Activated T-helper 2 cell treated with anti-CD3 and anti-CD28 coated beads, Interferon-gamma antibody, Interleukin-2, Interleukin-4, amounts not matched to agents 10 μg/mL and 5 μg/mL and 100 μg/mL, durations not matched to agents 14 hours and 24 hours and 36 hours (primary cell): ENCODE measurements at places on chromosomes 16 and 17. TPM values are rescaled to one million over a fixed set of nuclear protein-coding genes. Genes with fewer than 3 reads are reported as not detected.

DNA sequence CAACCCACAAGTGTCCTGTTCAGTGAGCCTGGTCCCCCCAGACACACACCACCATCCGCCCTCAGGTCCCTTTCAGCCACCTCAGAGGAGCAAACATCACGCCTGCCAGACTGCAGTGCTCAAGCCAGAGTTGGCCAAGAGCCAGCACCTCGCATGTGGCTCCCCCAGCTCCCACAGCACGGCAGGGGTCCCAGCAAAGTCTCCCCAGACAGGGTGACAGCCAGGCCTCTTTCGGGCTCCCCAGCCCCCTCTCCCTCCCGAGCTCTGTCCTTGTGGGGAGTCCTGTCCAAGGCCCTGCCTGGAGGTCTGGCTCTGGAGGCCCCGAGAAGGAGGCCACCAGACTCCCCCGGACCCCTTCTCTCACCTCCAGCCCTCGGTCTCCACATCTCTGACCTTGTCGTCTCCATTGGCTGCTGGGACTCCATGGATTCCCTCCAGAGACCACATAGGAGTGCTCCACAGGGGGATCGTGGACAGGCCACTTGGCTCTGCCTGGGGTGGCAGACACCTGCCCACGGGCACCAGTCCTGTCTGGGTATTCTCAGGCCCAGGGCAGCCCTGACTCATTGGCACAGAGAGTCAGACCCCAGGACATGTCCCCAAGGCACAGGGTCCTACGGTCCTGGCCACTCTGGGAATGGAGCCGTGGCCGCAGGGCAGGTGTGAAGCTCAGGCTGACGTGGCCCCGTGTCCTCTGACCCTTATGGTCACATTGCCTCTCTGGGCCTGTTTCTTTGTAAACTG lies 1.8 kb upstream of the MYADML2 start:
- no peak for DNase-seq

- no peak for DNase-seq
These were observed 25.7 kb downstream of the MINK1 start for GRCh38 chr17:4858882-4859260.

DNA sequence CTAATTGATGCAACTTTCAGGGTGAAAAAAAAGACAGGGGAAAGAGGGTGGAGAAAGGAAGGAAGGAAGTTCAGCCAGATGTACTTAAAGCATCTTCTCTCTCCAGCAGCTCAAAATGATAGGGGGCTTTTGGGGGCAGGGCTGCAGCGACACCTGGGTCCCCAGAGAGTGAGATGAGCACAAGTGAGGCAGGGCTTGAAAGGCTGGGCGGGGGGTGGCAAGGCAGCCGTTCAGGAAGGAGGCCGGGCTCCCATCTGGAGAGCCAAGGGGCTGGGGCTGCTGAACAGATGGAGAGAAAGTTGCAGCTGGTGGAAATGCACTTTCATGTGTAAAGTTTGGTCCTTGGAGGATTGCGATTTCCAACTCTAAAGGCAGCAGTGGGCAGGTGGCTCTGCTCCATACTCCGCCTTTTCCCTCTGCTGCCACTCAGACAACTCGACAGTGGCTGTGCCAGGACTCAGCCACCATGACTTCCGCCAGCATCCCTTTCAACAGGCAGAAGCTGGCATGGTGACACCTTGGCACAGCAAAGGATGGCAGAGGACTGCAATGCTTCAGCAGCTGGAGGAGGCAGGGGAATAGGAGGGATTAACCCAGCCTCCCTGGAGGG lies 7.7 kb downstream of the SLC35B1 start:
- no peak for DNase-seq

EVI2A gene
- total RNA-seq: 18.6 and 20.7 TPM in 2 replicates

GRCh38 chr17:47315451-47316266 lies 8.1 kb upstream of the EFCAB13 start:
- DNase-seq: no peak

GRCh38 chr17:35879773-35880654 lies at the start of gene CCL5:
Gene CCL5, minus strand, starts transcription at chr17:35880360.
- peak; percentile 59 for DNase-seq

CMTM2 gene
- 0.30 and 0.53 TPM in 2 replicates for total RNA-seq

KRT31 gene
- not detected in 2 replicates for total RNA-seq

AFMID gene
- 27.8 TPM in 2 replicates for total RNA-seq

GRCh38 chr16:55911616-55912015 lies 36.4 kb upstream of the CES5A start:
- DNase-seq: no peak

DNA sequence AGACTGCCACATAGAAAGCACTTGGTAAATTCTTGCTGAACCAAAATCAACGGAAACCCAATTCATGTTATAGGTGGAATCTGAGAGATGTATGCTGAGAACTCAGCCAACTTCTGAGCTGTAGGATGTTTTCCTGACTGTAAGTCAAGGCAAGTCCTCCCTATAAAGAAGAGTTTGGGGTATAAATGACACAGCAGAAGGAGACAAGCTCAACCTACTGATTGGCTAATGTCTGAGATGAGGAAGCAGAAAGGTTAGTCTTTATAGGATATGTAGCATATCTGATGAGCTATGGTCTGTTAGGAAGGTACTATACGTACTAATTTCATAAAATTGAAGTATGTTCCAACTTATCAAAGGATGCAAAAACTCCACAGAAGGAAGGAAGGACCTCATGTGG lies 99.5 kb downstream of the XYLT1 start:
- DNase-seq: no peak

DNA sequence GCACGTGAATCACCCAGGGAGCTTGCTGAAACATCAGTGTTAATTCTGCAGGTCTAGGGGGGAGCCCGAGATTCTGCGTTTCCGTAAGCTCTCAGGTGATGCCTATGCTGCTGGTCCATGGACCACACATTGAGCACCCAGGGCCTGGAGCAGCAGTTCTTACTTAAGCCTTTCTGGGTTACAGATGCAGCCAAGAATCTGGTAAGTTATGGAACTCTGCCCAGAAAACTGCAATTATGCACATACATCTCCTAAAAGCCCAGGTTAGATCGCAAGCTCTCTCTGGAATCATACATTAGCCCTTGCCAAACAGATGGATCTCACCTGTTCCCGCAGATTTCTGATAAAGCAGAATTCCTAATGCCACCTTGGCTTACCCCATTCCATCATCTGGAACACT lies 265.9 kb upstream of the SALL1 start:
- DNase-seq: no peak

SLC52A1 gene
- 0.14 TPM in 2 replicates for total RNA-seq

TBC1D3I gene
- total RNA-seq: 1.1 and 1.2 TPM in 2 replicates

LLGL2 gene
- total RNA-seq: 12.1 and 13.5 TPM in 2 replicates

DNA sequence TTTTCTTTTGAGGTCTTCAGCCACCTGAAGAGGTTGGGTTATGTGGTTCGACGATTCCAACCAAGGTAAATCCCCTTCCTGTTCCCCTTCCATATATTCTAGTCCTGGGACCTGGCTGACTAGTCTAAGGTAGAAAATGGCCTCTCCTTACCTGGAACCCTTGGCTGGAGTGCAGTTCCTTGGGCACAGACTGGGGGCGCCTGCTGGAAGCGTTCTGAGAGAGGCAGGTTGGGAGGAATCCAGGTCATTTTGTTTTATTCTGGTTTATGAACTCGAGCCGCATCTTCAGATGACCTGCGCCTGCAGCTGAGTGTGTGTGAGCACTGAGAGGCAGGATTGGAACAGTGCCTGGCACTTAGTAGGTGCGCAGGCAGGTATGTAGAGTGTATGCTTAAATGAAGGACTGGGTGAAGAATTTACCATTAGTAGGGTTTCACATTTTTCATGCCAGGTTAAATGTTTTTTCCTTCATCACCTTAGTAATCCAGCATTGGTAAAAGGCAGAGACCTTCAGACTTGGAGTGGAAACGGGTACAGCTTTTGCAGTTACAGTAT lies 2.7 kb downstream of the TSEN54 start:
- DNase-seq: no peak

KRTAP4-4 gene
- total RNA-seq: not detected in 2 replicates

- no peak for DNase-seq
These were observed 1.1 kb upstream of the MYH11 start for GRCh38 chr16:15857724-15858560.

DNA sequence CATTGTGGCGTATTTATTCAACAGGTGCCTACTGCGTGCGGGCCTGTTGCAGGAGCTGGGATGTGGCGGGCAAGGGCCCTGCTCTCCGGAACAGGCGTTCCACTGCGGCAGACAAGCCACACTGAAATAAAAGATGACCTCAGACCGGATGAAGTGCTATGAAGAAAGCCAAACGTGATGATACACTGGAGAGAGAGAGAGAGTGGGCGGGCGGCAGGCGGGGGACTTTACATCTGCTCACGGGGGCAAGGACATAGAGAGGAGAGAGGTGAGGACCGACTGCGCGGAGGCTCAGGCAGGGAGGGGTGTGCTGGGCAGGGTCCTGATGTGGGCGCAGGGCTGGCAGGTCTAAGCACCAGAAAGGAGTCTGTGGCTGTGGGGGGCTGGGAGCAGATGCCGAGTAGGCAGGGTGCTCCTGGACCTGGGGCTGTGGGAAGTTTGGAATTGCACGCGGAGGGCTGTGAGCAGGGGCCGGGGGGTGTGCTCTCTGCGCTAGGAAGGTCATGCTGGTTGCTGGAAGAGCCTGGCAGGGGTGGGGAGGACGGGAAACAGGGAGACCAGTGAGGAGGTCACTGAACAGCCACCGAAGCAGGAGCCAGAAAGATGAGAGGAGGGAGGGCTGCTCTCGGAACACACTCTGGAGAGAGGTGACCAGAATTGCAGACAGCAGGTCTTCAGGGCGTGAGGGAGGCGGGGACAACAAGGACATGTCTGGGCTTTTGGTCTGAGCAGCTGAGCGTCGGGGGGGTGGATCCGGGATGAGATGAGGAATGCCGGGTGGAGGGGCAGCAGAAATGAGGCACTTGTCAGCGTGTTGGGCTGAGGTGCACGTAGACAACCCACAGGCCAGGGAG lies 9.9 kb downstream of the MXRA7 start:
- DNase-seq: no peak

- no peak for DNase-seq
These were observed 3.8 kb downstream of the NLK start for GRCh38 chr17:28046034-28046825.

TRAF4 gene
- total RNA-seq: 125 and 129 TPM in 2 replicates

- no peak for DNase-seq
These were observed 1.6 kb downstream of the RIPOR1 start for GRCh38 chr16:67530013-67530939.

ITGAD gene
- total RNA-seq: 0.18 and 0.21 TPM in 2 replicates

GRCh38 chr17:16262201-16262600 lies 45.2 kb downstream of the PIGL start:
- DNase-seq: no peak

- DNase-seq: no peak
These were observed 45.7 kb upstream of the CSNK2A2 start for GRCh38 chr16:58243528-58244004.

KRTAP2-3 gene
- not detected in 2 replicates for total RNA-seq

DNA sequence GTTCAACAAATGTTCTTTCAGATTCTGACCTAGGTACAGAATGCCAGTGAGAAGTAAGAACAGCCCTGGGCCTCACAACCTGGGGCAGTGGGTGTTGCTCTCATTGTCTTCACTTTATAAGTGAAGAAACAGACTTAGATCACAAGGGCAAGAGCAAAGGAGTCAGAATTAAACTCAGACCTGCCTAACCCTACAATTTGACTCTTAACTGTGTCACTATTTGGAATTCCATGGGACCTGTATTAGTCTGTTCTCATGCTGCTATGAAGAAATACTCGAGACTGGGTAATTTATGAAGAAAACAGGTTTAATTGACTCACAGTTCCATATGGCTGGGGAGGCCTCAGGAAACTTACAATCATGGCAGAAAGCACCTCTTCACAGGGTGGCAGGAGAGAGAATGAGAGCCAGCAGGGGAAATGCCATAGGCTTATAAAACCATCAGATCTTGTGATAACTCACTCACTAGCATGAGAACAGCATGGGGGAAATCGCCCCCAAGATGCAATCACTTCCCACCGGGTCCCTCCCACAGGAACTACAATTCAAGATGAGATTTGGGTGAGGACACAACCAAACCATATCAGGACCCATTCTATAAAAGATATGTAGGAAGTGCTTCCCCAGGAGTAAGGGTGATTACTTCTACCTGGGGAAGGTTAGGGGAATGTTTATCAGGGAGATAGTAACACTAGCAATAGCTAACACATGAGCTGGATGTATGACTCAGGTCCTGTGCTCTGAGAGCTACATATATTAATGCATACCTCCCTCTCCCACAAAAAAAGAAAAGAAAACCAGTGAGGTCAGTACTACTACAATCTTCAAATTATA lies 270.1 kb downstream of the SOX9 start:
- no peak for DNase-seq

TMED6 gene
- 1.8 and 1.9 TPM in 2 replicates for total RNA-seq

- DNase-seq: no peak
These were observed 391.3 kb upstream of the CDH5 start for GRCh38 chr16:65975049-65975708.

GRCh38 chr16:67703626-67704025 lies 15.5 kb downstream of the GFOD2 start:
- DNase-seq: no peak

DNA sequence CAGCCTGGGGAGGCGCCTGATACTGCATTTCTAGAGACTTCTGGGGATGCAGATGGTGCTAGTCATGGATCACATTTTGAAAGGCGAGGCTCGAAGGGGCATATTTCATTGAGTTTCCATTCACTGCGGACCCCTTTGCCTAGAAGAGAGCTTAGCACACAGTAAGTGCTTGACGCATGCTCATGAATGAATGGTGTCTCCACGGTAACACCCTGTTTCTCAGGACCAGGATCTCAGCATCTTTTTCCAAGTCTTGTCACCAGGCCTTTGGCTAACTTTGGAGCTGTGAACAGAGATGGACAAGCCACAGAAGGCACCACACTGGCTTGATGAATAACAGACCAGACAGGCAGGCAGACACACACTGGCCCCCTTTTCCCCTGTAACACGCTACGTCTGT lies 151.3 kb downstream of the FOXL1 start:
- DNase-seq: no peak

GRCh38 chr17:35052241-35052610 lies 11.3 kb downstream of the RFFL start:
- no peak for DNase-seq

TBC1D3E gene
- total RNA-seq: not detected in 2 replicates

HID1 gene
- 0.07 and 0.37 TPM in 2 replicates for total RNA-seq

GRCh38 chr16:28279006-28279405 lies 13.3 kb upstream of the SBK1 start:
- DNase-seq: no peak

KATNIP gene
- total RNA-seq: 14.2 and 17.0 TPM in 2 replicates

DNA sequence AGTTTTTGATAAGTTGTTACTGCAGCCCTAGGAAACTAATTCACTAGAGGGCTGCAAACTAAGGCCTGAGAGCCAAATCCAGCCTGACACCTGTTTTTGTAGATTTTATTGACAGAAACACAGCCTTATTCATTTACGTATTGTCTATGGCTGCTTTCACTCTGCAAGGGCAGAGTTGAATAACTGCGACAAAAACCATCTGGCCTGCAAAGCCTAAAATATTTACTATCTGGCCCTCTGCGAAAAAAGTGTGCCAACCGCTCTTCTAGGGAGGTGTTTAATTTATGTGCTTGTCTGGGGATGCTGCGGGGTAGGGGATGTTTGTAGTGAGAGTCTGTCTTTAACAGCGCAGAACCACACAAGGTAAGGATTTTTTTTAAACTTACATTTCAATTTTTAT lies 165.0 kb upstream of the RBFOX1 start:
- no peak for DNase-seq

PLD6 gene
- total RNA-seq: 8.5 and 9.1 TPM in 2 replicates

POLDIP2 gene
- 89.7 and 93.2 TPM in 2 replicates for total RNA-seq

GRCh38 chr17:1413281-1413791 lies 13.3 kb upstream of the YWHAE start:
- DNase-seq: no peak
